Hepatocyte (in vitro differentiated cells): ENCODE measurements at places on chromosomes 7 and 10. TPM values are rescaled to one million over a fixed set of nuclear protein-coding genes. Genes with fewer than 3 reads are reported as not detected.

The LRRC18 gene
- not detected in 2 replicates for polyA plus RNA-seq

The VWC2 gene
- polyA plus RNA-seq, result not detected in 2 replicates

The UNCX gene
- polyA plus RNA-seq, result not detected in 2 replicates

The KCND2 gene
- polyA plus RNA-seq, result 0.58 and 0.88 TPM in 2 replicates

The CCDC172 gene
- polyA plus RNA-seq, result not detected in 2 replicates

The VAX1 gene
- polyA plus RNA-seq, result not detected in 2 replicates

The POLR1F gene
- 17.2 and 19.3 TPM in 2 replicates for polyA plus RNA-seq

The JAZF1 gene
- polyA plus RNA-seq, result 8.9 and 9.5 TPM in 2 replicates

The TMEM196 gene
- not detected in 2 replicates for polyA plus RNA-seq

The SLC26A3 gene
- 4.2 and 8.1 TPM in 2 replicates for polyA plus RNA-seq

The CALML5 gene
- polyA plus RNA-seq, result not detected in 2 replicates

The GNAI1 gene
- polyA plus RNA-seq, result 58.7 and 61.3 TPM in 2 replicates

The CD36 gene
- 4.2 and 5.4 TPM in 2 replicates for polyA plus RNA-seq

The FAM221A gene
- 9.2 and 10.2 TPM in 2 replicates for polyA plus RNA-seq
